AG10803 (cell line): ENCODE measurements at places on chromosomes 6 and 20.

- no peak for DNase-seq
Observed at GRCh38 chr6:29728173-29728874, 5.1 kb downstream of the HLA-F start.

GRCh38 chr20:34747479-34747878, 43.3 kb downstream of the TP53INP2 start:
- DNase-seq = no peak

GRCh38 chr20:60653111-60653845, 598.8 kb upstream of the CDH4 start:
- peak; percentile 64 for DNase-seq

GRCh38 chr20:25012616-25013189, 20.2 kb upstream of the APMAP start:
- no peak for DNase-seq

DNA sequence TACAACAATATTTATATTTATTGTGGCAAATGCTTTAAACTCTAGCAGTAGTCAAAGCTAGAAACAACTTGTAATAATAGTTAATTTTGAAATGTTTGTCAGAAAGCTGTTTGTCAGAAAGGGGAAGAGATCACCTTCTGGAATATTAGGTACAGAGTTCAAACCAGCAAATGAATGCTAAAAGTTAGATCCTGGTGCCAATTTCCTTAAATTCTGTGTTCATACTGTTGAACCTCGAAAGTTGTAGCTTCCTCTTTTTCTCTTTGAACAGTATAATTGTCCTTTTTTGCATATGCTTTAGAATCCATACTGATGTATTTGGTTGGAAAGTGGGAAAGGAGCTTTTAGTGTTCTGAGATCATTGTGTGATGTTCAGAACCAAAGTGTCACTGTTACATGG, 22.4 kb downstream of the ITCH start:
- no peak for DNase-seq

DNA sequence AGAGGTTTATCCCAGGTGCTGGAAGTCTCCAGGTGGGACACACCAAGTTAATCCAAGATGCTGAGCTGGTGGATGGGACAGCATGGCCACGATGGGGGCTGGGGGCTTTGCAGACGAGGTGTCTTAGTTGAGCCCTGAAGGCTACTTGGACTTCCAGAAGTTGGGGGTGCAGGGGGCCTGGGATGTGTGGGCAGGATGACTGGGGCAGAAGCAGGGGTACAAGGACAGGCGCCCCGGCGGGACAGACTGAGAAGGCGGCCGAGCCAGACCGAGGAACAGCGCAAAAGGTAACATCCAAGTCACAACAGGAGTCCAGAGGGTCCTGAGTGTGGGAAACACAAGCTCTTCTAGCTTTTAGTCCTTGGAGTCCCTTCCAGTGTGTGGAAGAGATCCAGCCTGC, 23.8 kb downstream of the RAMACL start:
- DNase-seq = no peak

GRCh38 chr20:21272279-21272678, 30.9 kb upstream of the XRN2 start:
- peak; percentile 17 for DNase-seq

DNA sequence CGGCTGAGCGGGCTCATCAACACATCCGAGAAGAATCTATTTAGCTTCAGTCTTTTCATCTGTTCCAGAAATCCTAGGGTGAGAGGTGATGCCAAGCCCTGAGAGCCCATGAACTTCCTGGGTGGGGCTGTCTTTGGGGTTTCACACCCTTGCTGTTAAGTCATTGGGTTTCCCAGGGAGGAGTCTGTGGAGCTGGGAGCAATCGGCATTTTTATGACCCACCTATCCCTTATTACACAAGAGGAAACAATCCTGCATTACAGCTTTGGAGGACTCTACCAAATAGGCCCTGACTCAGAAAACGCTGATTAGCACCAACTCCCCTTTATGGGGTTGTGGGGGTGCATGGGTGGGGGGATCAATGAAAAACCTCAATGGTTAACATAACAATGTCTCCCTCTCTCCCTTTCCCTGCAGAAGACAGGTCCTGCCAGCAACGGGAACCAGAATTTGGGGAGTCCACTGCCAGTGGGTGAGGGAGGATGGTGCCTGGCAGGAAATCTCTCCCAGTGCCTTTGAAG, 46.3 kb downstream of the EZR start:
- peak; percentile 81 for DNase-seq

GRCh38 chr6:144469144-144469575, 184.0 kb downstream of the UTRN start:
- peak; percentile 64 for DNase-seq
